Activated CD4-positive, alpha-beta T cell treated with anti-CD3 and anti-CD28 coated beads for 36 hours (primary cell): ENCODE measurements at places on chromosomes 1 and 21.
A peak's percentile ranks its signal among the peaks of the same experiment; 100 is the strongest.

- DNase-seq = no peak
Observed at GRCh38 chr1:1842360-1843146, 48.3 kb downstream of the GNB1 start.

- DNase-seq = peak; percentile 34
Observed at GRCh38 chr1:232377494-232377770, 252.5 kb downstream of the SIPA1L2 start.

GRCh38 chr21:39326607-39327307 is 13.3 kb upstream of the BRWD1 start:
- DNase-seq = no peak

- no peak for DNase-seq
Observed at GRCh38 chr1:94032637-94033036, 88.3 kb downstream of the ABCA4 start.

- DNase-seq = peak; percentile 93
Observed at GRCh38 chr1:2546515-2547209, 9.5 kb upstream of the TNFRSF14 start.

- DNase-seq = no peak
Observed at GRCh38 chr1:39297551-39297950, 93.1 kb downstream of the MACF1 start.

GRCh38 chr1:40407453-40407852 is 33.9 kb downstream of the SMAP2 start:
- no peak for DNase-seq

GRCh38 chr1:53303726-53304515 is 23.9 kb downstream of the LRP8 start:
- no peak for DNase-seq

- DNase-seq = no peak
Observed at GRCh38 chr1:42221952-42222606, 57.5 kb upstream of the GUCA2A start.

GRCh38 chr1:14365301-14365988 is 233.0 kb upstream of the KAZN start:
- DNase-seq = no peak

- DNase-seq = no peak
Observed at GRCh38 chr21:15224346-15225086, 159.7 kb upstream of the NRIP1 start.

DNA sequence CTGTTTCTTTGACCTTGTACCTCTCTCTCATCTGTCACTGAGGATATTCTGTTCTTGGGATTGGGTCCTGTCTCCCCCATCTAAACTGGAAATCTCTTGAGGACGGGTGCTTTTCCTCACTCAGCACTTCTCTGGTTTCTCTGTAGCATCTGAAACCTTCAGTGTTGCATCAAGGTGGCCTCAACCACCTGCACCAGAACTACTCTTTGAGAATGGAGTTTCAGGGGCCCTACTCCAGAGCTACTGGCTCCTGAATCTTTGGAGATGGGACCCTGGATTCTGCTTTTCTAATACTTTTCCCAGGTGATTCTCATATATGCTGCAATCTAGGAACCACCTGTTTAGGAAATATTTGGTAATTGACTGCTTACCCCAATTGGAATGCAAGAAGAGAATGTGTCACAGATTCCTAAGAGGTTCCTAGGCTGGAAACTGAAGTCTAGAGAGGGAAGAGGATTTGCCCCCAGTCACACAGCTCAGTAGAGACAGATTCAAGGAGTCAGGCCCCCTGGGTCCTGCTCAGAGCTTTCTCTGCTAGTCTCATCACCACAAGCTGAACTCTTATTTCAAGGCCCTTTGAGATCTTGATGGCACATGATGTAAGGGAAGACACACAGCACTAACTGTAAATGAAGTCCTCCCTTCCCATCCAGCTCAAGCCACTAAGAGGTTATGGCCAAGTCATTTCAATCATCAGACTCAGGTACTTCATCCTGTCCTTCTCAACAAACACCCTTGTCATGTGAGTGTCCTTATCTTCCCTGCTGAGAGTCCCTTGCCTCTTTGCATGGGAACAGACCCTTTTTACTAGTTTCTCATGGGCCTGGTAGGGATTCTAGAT is 48.7 kb downstream of the EIF2D start:
- peak; percentile 22 for DNase-seq

DNA sequence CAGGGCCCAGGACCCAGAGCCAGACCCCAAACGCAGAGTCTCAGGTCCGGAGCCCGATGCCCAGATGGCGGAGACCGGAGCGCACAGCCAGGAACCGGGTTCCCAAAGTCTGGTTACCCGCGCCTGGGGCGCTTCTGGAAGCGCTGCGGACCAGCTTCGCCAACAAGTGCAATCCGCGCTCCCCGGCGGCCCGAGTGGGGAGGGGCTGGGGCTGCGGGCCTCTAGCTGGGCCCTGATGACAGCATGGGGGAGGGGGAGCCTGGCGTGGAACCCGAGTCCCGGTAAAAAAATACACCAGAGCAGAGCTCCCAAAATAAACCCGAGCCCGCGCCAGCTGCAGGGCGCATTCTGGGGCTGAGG is 494 bp downstream of the NT5C1A start:
- DNase-seq = no peak

- no peak for DNase-seq
Observed at GRCh38 chr1:85328713-85329397, 52.4 kb upstream of the BCL10 start.

DNA sequence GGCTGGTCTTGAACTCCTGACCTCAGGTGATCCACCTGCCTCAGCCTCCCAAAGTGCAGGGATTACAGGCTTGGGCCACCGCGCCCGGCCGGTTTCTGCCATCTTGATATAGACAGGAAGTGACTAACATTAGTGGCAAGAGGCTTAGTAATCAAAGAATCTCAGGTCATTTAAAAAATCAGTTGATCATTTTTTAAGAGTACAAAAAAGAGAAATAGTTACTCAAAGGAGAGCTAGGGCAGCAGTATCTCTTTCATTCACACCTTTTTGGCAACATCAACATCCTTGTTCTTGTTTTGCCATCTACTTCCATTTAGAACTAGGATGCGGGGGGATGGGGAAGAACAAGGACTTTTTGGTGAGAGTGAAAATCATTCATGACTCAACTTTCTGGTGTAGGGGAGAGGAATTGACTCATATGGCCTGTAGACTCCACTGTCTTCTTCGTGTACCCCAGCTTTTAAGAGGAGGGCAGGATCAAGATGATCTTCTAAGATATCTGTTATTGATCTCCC is 8.8 kb downstream of the FCRLB start:
- peak; percentile 68 for DNase-seq

- no peak for DNase-seq
Observed at GRCh38 chr1:49183489-49183888, 406.8 kb upstream of the BEND5 start.

DNA sequence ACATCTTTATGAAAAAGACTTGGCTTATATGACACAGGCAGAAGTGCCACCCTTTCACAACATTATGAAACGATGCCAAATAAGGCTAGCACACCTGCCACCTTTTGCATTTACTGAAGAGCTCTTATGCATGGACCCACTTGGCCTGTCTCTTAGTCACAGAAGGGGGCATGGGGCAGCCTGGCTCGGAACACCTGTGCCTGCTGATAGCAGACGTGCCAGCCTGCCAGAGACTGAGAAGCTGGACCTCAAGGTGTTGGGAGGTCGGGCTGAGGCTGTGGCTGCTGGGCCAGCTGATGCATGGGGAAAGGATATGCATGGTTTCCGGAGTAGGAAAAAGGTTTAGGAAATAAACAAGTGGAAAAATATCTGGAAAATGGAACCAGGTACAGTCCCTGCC is 21.5 kb downstream of the RCAN1 start:
- DNase-seq = no peak

DNA sequence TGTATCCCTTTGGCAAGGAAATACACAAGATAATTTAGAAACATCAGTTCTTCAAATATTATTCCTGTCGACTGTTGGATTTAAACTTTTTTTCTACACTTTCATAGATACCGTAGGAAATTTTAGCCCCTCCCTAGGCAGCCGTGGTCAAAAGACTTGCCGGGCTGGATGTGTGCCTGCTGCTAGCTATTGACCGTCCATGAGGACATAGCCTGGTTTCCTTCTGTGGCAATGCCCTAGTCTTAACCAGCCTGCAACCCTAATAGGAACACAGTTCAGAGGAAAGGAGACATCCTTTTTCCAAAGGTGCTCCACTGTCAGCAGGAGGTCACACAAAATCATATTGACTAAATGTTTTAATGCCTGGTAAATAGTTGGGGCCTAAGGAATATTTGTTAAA is 20.4 kb upstream of the KIAA1614 start:
- DNase-seq = no peak

DNA sequence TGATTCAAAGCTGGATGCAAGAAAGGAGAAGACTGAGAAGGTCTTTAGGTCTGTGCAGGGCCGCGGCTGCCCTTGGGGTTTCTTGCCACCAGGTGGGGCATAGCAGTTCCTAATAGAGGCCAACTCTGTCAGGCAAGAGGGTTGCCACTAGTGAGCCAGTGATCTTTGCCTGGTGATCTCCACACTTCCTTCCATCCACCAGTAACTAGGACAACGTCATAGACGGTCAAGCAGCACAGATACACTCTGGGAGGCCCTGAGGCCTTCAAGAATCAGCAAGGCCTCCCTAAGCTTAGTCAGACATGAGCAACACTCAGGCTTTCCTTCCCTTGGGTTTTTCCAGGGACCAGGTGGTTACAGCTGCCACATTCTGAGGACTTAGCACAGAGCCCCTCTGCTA is 32.9 kb upstream of the ATP2B4 start:
- peak; percentile 76 for DNase-seq

DNA sequence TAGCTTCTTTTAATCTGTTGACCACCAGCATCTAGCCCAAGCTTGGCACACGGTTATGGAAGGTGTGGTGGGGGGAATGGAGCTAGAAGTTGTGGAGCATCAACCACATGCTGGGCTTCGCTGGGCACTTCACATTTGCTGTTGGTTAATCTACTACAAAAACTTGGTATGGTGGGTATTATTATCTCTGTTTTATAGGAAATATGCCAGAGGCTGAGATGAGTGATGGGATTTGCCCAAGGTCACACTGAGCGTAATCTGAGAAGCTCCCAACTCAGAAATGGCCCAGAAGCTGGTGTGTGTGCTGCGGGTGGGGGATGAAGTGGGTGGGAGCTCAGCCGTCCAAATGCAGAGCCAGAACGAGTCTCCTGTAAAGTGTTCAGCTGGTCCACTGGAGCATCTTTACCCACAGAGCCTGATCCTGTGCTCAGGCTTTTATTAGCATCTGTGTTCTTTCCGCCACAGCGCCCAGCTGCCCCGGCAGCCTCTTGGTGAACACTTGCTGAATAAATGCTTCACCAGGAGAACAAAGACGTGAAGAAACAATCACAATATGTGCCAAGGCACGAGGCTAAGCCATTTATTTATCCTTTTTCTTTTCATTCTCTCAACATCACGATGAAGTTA is 98.6 kb upstream of the JUN start:
- no peak for DNase-seq

DNA sequence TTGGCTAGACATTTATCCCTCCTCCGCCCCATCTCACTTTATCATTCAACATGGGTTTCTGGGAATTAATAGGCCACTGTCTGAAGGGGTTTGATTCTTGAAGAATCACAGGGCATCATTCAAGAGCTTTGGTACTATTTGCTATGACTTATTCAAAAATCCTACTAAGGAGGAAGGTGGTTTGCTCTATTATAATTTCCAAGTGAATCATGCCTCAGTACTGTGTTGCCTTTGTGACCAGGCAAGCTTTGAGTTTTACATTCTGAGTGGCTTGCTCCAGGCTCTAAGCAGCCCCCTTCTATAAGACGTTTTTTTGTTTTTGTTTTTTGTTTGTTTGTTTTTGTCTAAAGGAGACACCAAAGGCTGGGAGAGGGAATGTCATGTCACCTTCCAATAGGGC is 2.6 kb downstream of the C1orf21 start:
- no peak for DNase-seq

DNA sequence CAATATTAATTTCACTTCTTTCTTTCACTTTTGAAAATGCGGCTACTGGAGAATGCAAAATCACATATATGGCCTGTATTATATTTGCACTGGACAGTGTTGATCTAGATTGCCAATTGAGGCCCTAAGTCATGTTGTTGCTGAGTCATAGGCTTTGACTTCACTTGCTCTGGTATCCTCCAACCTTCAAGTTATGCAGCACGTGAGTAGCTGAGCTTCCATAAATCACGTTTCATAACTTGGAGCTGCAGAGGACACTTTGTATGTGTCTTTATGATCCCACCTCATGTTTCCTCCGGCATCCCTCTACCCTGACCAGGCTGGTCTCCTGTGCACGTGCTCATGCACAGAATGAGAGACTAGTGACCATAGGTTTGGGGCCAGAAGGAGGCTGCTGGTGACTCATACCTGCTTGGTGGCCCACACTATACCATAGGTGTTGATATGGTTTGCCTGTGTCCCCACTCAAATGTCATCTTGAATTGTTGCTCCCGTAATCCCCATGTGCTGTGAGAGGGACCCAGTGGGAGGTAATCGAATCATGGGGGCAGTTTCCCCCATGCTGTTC is 103.0 kb upstream of the TSPAN2 start:
- no peak for DNase-seq

DNA sequence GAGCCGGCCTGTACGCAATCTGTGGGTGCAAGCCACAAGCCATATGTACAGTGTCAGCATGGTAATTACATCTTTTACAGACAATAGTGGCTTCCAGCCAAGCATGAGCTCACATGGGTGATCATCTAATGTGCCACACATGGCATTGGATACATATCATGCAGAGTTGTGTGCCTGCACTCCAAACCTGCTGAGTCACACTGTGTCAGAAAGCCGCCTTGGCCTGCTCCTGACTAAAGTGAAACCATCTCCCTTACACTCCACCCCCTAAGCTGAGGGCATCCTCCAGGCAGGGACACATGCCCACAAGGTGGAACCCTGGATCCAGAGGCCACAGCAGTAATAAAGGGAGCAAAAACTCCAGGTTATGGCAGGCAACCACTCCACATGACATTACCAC is 72.5 kb downstream of the KCNT2 start:
- peak; percentile 8 for DNase-seq

DNA sequence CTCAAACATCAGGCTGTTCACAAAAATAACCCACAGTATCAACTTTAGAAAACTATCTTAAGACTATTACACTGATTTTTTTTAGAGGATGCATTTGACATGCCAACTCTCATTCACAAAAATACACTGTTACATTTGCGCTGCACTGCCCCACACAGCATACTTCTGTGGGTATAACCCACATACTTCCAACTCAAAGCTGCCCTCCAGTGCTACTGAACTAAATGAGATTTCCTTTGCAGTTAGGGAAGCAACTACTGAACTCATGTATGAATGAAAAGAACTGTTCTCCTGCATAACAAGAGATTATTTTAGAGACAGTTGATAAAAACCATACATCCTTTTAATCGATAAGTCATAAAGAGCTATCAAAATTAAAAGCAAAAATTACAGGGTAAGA is 25.8 kb upstream of the GADD45A start:
- no peak for DNase-seq

- no peak for DNase-seq
Observed at GRCh38 chr1:55353707-55354620, 138.8 kb upstream of the USP24 start.

- DNase-seq = no peak
Observed at GRCh38 chr1:14167884-14168283, 430.6 kb upstream of the KAZN start.
